ENCODE measurements at places on chromosomes 11 and 22. TPM values are rescaled to one million over a fixed set of nuclear protein-coding genes. Genes with fewer than 3 reads are reported as not detected.

Gene NPAS4
- total RNA-seq = 0.19 TPM

Gene ARHGAP8
- 35.7 TPM for total RNA-seq

Gene OTOG
- total RNA-seq = 0.06 TPM

Gene C11orf97
- total RNA-seq = not detected

Gene CATSPERZ
- not detected for total RNA-seq

Gene TUB
- total RNA-seq = 6.8 TPM

Gene IFITM2
- total RNA-seq = 1,111 TPM

Gene FGF19
- total RNA-seq = not detected

Gene RFPL1
- not detected for total RNA-seq

Gene PRG3
- not detected for total RNA-seq

- DNase-seq = peak; percentile 40
Measured at GRCh38 chr11:72805216-72805615, 9.0 kb upstream of the ATG16L2 start.

GRCh38 chr11:3836903-3837302 lies 3.9 kb downstream of the RHOG start:
- no peak for DNase-seq

GRCh38 chr11:73415854-73416615 lies 39.8 kb downstream of the RELT start:
- no peak for DNase-seq

- no peak for DNase-seq
Measured at GRCh38 chr11:92946707-92947106, 22.7 kb upstream of the MTNR1B start.

GRCh38 chr11:128520888-128521681 lies 66.3 kb downstream of the ETS1 start:
- DNase-seq = no peak

DNA sequence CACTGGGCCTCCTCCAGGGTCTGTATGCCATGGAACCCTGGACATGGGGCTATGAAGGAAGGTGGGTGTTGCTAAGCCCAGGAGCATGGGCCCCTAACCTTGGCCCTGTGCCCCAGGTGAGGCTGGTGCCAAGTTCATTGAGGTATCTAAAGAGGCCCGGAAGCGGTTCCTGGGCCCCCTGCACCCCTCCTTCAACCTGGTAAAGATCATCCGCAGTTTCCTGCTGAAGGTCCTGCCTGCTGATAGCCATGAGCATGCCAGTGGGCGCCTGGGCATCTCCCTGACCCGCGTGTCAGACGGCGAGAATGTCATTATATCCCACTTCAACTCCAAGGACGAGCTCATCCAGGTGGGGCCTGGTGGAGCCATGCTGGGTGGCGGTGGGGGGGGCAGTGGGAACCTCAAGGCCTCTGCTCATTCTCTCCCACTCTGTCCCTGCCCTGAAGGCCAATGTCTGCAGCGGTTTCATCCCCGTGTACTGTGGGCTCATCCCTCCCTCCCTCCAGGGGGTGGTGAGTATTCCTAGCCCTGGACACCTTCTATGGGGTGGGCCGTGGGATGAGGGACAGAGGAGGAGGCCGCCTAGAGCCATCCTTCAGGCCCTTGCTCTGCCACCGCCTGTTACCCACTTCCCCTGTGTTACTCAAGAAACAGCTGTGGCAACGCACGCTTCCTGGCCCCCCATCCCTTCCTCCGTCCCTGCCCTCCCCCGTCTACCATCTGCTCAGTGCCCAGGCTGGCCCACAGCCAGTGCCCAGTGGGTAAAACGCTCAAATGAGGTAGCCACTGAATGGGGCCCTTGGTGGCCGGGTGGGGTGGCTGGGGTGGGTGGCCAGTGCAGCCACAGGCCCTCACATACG lies 3.0 kb downstream of the PNPLA2 start:
- DNase-seq = no peak

DNA sequence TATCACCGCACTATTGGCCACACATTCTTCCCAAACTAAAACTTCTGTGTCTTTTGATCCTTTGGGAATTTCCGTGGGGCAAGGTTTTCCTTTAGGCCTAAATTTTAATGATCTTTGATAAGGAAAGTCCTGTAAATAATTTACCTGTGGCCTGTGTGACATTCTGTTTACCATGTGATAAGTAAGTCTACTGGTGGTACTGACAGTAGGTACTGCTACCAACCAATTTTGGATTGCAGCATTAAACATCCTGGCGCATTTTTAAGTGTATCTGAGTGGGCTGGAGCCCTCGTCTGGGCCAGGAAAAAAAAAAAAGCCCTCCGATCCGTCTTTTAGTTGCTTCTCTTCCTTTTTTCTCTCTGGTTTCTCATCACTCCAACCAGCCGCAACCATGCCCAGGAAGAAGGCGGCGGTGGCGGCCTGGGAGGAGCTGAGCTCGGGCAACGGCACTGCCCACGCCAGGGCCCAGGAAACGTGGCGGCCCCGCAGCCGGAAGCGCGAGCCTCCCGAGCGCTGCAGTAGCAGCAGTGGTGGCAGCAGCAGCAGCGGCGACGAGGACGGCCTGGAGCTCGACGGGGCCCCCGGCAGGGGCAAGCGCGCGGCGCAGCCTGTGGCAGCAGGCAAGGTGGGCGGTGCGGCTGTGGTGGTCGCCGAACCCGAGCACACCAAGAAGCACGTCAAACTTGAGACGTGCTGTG lies 33.6 kb downstream of the ASRGL1 start:
- DNase-seq = peak; percentile 40

DNA sequence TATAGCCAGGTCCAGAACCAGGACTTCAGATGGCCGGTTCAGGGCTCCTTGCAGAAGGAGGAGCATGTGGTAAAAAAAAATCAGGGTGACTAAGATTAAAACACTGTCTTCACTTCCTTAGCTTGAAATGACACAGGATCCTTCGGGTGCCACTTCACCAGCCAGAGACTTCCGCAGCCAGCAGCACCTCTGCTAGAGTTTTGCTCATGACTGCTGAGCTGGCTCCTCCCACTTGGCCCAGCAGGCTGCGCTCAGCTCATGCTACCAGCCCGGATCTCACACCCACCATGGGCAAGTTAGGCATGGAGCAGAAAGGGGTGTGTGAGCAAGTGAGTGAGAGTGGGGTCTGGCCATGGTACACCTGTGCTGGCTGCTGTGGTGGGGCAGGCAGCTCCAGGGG lies 6.6 kb upstream of the MS4A18 start:
- no peak for DNase-seq

- DNase-seq = no peak
Measured at GRCh38 chr11:57069942-57070341, 81.2 kb downstream of the OR5AK2 start.

GRCh38 chr11:123371506-123372297 lies 58.4 kb upstream of the GRAMD1B start:
- DNase-seq = no peak

- no peak for DNase-seq
Measured at GRCh38 chr11:124961972-124962609, 8.1 kb downstream of the CCDC15 start.

GRCh38 chr11:41201156-41201555 lies 258.3 kb downstream of the LRRC4C start:
- peak; percentile 77 for DNase-seq

DNA sequence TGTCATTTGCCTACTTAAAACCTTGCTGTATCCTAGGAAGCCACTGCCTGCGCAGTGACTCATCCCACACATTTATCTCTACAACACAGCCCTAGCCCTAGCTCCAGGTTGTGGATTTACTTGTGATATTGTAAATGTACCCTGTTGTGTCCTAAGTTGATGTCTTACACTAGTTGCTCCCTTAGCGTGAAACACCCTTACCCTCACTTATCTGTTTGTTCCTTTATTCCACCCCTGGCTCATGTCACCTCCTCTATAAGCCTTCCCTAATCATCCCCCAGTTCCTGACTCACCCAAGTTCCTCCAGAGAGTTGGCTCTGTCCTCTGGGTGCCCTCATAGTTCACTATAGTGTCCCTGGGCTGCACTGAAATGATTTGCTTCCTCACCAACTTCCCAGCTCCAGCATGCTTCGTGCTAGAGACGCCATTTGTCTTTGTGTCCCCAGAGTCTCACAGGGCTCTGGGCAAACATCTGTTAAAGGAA lies 431.8 kb upstream of the FAT3 start:
- DNase-seq = no peak

DNA sequence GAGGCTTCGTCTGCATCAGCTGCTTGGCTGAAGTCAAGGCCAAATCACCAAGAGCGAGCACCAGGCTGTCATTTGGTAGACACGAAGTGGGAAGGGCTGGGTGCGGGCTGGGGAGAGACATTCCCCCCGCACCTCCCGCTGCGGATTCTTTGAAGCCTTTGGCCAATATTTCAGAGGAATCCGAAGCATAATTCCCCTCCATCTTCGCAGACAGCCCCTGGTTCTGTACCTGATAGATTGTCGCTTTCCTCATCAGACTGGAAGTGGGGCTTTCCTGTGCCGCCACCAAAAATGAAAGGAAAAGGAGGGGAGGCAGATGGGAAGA lies 15.3 kb downstream of the BLID start:
- no peak for DNase-seq

DNA sequence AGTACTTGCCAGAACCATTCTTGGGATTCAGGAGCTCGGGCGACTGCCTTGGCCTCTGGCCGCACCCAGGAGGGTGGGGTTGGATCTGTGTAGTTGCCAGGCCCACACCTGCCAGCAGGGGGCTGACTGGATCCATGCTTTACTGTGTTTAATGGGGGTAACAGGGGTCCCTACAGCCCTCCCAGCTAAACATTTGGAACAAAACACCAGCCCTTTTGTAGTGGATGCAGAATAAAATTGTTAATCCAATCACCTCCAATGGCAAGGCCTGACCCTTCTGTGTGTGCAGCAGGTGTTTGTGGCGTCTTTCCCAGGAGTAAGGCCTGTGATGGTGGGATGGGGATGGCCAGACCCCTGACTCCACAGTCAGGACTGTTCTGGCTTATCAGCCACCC lies 22.5 kb downstream of the SUN2 start:
- DNase-seq = no peak

- no peak for DNase-seq
Measured at GRCh38 chr11:4083198-4083597, 11.4 kb upstream of the RRM1 start.

- DNase-seq = no peak
Measured at GRCh38 chr11:128595775-128596174, 8.4 kb upstream of the ETS1 start.

DNA sequence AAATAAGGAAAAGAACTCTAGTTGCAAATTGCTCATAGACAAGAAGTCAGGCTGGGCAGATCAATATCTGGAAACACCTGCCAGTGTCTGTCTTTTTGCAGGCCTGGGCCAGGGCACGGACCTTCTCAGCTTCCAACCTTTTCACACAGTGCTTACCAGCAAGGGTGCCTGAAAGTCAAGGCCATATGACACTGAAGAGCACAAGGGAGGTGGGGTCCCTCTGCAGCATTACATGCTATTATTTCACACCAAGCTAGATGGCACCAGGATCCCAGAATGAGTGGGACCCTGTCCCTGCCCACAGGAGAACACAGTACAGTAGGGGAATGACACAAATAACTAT lies 5.9 kb upstream of the PEX26 start:
- no peak for DNase-seq

GRCh38 chr22:37259540-37260029 lies 15.5 kb upstream of the RAC2 start:
- DNase-seq = peak; percentile 38

DNA sequence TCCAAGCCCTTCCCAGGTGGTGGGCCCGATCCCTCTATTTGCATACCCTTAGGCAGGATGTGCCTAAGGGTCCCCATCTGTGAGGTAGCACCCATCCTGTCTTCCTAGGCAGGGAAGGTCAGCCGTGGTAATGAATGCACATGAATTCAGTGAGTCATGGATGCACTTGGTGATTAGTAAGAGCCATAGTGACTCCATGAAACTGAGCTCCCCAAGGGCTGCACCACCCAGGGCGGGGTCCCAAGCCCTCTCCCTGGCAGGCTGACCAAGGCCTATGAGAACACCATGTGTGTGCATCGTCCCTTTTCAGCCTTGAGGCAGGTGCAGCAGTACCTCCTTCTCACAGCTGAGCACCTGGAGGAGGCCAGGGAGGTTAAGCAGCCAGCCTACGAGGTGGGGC lies 15.6 kb upstream of the SUSD2 start:
- DNase-seq = no peak

DNA sequence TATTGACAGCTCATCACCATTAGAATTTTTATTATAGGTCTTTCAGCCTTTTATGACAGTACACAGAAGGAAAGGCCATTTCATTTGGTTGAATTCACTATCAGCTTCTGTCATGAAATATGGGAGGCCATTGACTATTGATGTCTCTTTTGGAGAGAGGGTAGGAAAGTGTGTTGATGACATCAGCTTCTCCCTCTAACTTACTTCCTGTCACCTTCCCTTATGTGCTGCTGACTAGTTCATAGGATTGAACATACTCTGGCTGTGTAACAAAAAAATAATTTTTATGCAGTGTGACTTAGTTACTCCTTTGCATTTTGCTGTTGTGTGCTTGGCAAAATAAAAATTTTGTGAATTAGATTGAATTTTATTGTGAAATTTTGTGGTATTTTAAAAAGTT lies 769.2 kb downstream of the METTL15 start:
- no peak for DNase-seq

DNA sequence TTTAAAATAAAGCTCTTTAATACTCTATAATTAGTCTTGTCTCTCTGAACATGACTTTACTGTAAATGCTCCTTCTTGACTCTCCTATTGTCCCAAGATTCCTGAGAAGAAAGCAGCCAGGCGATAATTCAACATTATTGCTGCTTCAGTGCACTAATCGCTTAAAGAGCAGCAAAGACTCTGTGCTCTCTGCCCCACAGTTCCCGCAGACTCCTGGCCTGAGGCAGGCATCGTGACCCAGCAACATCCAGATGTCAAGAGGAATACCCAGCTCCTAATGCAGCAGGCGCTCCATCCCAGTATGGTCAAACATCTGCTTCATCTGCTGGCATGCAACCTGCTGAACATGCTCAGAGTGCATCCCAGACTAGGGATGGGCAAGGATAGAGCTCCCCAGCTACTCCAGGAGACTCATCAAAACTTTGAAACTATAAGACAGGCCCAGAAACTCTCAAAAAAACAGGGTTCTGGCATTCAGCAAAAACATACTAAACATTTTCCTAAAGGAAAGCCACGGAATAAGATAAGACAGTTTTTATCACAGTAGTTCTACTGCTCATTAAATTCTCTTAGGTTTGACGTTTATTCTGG lies 270.0 kb downstream of the SOX6 start:
- DNase-seq = peak; percentile 47

DNA sequence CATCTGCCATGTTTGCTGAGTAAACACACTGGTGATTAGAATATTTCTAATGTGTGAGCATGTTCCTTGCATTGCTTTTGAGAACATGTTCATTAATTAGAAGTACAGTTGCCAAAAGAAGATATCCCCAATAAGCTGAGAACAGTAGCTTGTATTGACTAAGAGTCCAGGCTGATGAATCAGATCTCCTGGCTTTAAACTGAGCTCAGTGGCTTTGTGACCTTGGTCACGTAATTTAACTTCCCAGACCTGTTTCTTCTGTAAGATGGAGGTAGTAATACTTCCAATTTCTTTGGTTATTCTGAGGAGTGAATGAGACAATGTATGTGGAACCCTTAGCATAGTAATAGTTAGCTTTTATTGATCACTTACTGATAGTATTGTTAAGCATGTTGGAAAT lies 61.9 kb downstream of the CYB5R2 start:
- DNase-seq = no peak

GRCh38 chr11:37124384-37124783 lies 526.3 kb upstream of the RAG2 start:
- DNase-seq = no peak

- no peak for DNase-seq
Measured at GRCh38 chr11:28086569-28086968, 21.4 kb downstream of the KIF18A start.

GRCh38 chr11:41284354-41284753 lies 175.1 kb downstream of the LRRC4C start:
- DNase-seq = no peak
